ENCODE measurements at places on chromosomes 3 and 15. TPM values are rescaled to one million over a fixed set of nuclear protein-coding genes. Genes with fewer than 3 reads are reported as not detected.

DNA sequence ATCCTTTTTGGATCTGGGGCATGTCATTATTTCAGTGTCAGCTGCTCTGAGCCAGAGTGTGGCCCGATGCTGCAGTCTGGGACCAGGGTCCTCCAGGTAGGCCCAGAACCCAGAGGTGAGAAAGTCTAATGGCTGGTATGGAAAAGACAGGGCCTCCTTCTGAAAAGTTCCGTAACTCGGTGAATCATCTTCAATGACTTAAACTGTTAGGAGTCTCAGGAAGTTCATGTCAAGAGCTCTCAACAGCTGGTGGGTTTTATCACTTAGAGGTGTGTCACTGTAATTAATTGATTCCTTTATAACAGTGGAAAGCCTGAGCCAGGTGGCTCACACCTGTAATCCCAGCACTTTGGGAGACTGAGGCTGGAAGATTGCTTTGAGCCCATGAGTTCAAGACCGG lies 28.5 kb upstream of the PDE8A start:
- no peak for DNase-seq

- no peak for DNase-seq
Measured at GRCh38 chr15:69755551-69756310, 303.1 kb downstream of the RPLP1 start.

- DNase-seq = no peak
Measured at GRCh38 chr15:56049577-56049976, 56.2 kb upstream of the NEDD4 start.

DNA sequence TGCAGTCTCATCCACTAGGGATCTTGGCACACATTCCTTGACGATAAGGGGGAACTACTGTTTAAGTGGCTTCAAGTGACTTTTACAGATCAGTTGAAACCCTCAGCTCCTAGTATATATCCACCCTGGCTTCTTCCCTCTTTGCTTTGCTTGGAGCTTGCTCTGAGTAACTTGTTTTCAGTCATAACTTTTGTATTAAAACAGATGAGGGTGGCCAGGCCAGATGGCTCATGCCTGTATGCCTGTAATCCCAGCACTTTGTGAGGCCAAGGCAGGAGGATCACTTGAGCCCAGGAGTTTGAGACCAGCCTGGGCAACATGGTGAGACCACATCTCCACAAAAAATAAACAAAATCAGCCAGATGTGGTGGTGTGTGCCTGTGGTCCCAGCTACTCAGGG lies 42.4 kb downstream of the EOMES start:
- no peak for DNase-seq

- DNase-seq = peak; percentile 19
Measured at GRCh38 chr3:46675843-46676567, 17.5 kb downstream of the ALS2CL start.

DNA sequence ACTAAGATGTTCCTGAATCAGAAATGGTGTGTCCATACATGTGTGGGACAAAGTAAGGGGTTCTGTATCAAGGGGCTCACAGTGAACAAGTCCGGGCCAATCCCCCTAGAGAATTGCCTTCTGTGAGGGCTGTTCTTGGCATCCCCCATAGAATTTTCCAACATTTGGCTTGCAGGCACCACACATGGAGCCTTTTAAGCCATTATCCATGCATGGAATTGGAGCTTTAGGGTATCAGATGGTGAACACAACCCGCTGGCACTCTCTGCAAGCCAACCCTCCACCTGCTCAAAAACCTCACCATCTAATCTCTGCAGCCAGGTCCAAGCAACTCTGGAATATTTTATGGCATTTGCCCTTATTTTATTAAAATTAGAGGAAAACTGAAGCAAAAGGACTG lies 278.7 kb downstream of the ERC2 start:
- DNase-seq = no peak

ADGRG7 gene
- not detected for total RNA-seq

INTS14 gene
- total RNA-seq = 17.8 TPM

GOLGA8S gene
- total RNA-seq = 0.16 TPM

TXNRD3 gene
- total RNA-seq = 4.0 TPM

Measured in left cardiac atrium (tissue), 4 donors.